GM23248 (cell line): ENCODE measurements at places on chromosomes 11 and 22.

DNA sequence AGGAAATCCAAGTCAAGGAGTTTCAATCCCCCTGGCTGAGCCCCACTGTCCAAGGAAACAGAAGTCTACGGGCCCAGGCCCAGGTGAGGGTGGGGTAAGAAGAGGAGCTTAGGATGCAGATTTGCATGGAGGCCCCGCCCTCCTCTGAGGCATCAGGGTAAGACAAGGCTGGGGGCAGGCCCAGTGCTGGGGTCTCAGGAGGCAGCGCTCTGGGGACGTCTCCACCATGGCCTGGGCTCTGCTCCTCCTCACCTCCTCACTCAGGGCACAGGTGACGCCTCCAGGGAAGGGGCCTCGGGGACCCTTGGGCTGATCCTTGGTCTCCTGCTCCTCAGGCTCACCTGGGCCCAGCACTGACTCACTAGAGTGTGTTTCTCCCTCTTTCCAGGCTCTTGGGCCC is 31.3 kb upstream of the IGLL5 start:
- no peak for DNase-seq

- DNase-seq, result peak; percentile 69
Measured at GRCh38 chr11:66313321-66314185, 3.3 kb downstream of the CD248 start.

DNA sequence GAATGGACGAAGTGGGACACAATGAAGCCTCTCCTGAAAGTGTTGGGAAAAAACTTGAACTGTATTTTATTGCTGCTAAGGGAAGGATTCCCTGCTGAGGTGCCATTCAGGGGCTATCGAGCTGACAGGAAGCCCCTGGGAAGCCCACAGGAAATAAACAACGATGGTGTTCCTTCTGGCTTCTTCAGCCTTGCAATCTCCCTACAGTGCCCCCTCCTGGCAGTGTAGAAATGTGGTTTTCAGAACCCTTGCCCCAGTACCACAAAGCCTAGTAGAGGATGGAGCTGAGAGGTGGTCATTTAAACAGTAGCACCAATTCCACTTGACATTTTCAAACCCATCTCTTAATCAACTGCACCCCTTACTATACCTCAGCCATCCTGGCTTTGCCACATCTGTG is 676.7 kb upstream of the ARHGAP42 start:
- no peak for DNase-seq

- DNase-seq, result peak; percentile 70
Measured at GRCh38 chr11:86737737-86738136, 62.6 kb upstream of the PRSS23 start.
